ENCODE measurements at places on chromosomes 3 and 15. TPM values are rescaled to one million over a fixed set of nuclear protein-coding genes. Genes with fewer than 3 reads are reported as not detected.

The HCLS1 gene
- total RNA-seq, result 232 TPM

- DNase-seq, result no peak
These were observed 57.8 kb upstream of the TGFBR2 start for GRCh38 chr3:30548600-30548999.

GRCh38 chr3:25911525-25912295 is 121.8 kb downstream of the OXSM start:
- DNase-seq, result no peak

GRCh38 chr15:91949361-91949760 is 95.9 kb downstream of the SLCO3A1 start:
- DNase-seq, result no peak

DNA sequence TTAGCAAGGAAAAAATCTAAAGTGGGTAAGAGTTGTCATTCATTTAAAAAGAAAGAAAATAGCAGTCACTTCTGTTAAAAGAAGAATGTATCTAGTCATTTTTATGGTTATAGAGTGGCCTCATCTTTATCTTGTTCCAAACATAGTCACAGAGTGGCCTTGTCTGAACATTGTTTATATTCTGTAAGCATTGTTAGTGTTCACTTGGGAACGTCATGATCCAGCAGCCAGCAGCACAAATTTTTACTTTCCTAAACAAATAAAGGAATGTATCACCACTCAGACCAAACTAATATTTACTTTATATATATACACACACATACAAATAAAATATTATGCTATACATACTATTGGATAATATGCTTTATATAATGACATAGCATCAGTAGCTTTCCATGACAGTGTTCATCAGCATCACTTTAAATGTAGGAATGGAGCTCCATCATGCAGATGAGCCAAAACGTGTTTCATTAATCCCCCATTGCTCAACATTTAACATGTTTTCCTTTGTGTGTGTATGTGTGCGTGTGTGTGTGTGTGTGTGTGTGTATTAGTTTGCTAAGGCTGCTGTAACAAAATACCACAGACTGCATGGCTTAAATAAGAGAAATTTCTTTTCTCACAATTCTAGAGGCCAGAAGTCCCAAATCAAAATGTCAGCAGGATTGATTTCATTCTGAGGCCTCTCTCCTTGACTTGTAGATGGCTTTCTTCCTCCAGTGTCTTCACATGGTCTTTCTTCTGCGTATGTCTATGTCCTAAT is 39.6 kb upstream of the GYG1 start:
- no peak for DNase-seq

DNA sequence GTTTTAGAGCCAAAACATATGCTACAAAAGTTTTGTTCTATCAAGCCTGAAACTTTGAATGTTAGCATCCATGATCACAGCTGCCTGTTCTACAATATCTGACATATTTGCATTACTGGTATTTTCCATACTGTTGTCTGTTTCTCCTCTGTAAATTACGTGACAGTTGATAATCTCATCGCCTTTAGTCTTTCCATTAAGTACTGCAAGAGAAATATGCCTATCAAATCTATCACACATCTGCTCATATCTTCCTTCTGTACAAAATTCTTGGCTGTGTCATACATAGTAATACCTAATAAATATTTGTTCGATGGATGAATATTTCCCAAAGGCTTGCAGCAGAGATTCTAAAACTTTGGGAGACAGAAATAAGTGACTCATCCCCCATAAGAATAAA is 717.3 kb downstream of the OTOL1 start:
- DNase-seq, result no peak

The CADPS gene
- total RNA-seq, result not detected

DNA sequence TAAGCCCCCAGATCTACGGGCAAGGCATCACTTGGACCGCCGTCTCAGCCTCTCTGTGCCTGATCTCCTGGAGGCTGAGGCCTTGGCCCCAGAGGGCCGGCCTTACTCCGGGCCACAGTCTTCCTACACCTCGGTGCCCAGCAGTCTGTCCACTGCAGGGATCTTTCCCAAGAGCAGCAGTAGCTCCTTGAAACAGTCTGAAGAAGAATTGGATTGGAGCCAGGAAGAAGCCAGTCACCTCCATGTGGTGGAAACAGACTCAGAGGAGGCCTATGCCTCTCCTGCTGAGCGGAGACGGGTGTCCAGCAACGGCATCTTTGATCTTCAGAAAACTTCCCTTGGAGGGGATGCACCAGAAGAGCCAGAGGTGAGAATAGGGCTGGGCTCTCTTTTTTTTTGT is 67.0 kb downstream of the MCTP2 start:
- DNase-seq, result no peak

DNA sequence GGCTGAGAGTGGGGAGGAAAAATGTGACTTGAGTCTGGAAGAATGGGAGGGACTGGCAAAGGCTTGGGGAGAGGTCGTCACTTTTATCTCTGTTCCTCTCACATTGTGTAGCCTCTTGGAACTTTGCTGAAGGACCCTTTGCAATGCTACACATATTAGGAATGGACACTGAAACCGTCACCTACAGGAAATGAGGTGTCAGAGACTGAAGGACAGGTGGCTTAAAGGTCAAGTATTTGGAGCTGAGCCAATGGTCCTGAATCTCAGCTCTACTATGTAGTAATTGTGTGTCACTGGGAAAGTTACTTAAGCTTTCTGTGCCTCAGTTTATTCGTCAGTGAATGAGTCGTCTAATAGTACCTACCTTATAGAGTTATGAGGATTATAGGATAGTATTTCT is 14.7 kb downstream of the MCTP2 start:
- no peak for DNase-seq

The CYP11A1 gene
- 0.29 TPM for total RNA-seq

DNA sequence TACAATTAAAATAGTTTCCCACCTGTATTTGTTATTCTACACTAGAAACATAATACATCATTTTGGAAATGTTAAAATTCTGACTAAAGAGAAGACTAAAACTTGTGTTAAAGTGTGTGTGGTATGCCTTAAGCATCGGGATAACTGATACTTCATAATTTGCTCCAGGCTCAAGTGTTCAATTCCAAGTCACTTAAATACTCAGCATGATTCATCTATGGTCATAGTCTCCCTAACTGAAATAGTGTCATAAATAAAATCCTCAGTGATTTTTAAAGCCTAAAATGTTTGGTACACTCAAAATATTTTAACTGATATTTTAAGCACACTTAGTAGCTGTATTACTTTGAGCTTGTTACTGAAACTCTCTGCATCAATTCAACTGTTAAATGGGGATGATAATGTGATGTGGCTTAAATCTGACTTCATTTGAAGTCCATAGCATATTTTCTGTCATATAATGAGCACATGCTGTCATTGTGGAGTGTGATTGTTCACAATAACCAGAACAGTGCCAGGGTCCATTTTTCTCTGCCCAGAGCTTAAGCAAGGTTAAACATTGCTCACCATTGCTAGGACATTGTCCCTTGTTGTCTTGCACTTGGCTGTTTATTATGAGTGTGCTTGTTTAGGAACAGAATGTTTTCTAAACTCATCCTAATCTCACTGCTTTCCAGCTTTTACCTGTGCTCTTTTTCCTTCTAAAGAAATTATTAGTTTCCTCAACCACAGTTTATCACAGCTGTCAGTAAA is 122.2 kb downstream of the KLHL25 start:
- no peak for DNase-seq

DNA sequence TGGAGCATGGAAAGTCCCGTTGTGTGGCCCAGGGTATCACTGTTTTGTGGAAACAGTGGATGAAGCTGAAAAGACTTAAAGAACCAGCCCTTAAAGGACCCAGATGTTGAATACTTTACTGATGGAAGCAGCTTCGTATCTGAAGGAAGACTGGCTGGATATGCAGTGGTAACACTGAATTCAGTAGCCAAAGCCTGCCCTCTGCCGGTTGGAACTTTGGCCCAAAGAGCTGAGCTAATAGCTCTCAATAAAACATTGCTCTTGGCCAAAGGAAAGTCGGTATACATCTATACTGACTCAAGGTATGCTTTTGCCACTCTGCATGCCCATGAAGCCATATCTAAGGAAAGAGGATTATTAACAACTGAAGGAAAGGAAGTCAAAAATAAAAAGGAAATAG is 885.4 kb downstream of the PDCD6IP start:
- peak; percentile 9 for DNase-seq
